Inflammatory macrophage (primary cell): ENCODE measurements at places on chromosomes 7 and 10.

- no peak for DNase-seq
Observed at GRCh38 chr7:124459101-124460055, 306.2 kb downstream of the GPR37 start.

DNA sequence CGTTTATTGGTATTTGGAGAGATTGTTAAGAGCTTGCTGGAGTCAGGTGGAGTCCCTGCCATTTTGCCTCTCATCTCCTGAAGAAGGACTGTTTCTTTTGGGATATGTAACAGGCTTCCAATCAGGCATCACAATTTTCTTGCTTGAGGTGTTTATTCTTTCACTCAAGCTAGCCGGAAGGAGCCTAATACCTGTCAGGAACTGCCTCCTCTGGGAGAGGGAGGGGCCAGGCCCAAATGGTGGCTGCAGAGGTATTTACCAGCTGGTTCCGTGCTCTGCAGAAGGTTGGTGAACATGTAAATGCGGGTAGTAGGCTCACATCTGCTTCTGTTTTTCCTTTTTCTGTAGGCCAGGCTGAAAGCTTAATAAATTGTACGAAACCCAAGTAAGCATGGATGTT lies 114.0 kb downstream of the TCF7L2 start:
- DNase-seq: no peak

DNA sequence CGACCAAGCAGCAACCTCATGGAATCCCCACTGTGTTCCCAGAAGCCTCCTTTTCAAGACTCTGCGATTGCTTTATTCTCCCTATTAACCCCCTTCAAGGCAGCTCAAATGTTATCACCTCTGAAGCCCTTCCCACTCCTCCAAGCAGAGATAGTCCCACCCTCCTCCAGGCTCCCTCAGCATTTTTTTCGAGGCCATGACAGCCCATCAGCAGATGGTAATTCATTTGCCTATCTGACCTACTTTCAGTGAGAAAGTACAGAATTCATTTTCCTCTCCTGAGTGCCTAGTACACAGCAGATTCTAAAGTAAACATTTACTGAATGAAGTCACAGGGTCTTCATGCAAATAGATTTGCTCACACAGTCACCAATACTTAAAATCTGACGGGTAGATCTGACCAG lies 47.8 kb downstream of the HERPUD2 start:
- no peak for DNase-seq

- DNase-seq: no peak
Observed at GRCh38 chr7:155764438-155764793, 47.8 kb downstream of the SHH start.

DNA sequence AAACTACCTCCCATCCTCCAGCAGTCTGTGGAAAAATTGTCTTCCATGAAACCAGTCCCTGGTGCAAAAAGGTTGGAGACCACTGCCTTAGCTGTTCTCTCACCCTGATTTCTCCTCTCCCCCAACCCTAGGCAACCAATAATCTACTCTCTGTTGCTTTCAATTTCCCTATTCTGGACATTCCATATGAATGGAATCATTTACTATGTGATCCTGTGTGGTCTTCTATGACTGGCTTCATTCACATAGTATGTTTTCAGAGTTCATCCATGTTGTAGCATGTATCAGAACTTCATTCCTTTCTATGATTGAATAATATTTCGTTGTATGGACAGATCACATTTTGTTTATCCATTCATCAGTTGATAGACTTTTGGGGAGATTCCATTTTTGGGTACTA lies 38.3 kb upstream of the DLG5 start:
- no peak for DNase-seq
